ENCODE measurements at places on chromosomes 3 and 15. TPM values are rescaled to one million over a fixed set of nuclear protein-coding genes. Genes with fewer than 3 reads are reported as not detected.

Gene NDN
- total RNA-seq, result 11.1 TPM

Gene SEMA5B
- 1.8 TPM for total RNA-seq

Gene GP5
- total RNA-seq, result 0.18 TPM

Gene ARHGEF26
- total RNA-seq, result 21.4 TPM

Gene SLC51A
- not detected for total RNA-seq

Gene TRIM42
- total RNA-seq, result not detected

Gene PDZRN3
- 80.6 TPM for total RNA-seq

DNA sequence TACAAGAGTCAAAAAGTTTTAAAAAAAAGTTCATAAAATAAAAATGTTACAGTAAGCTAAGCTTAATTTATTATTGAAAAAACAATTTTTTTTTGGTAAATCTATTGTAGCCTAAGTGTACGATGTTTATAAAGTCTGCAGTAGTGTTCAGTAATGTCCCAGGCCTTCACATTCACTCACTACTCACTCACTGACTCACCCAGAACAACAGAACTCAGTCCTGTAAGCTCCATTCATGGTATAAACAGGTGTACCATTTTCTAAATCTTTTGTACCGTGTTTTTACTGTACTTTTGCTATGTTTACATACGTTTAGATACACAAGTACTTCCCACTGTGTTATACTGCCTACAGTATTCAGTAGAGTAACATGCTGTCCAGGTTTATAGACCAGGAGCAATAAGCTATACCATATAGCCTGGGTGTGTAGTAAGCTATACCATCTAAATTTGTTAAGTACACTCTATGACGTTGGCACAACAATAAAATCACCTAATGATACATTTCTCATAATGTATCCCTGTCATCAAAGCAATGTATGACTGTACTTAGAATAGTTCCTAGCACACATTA is 41.2 kb upstream of the ZDHHC23 start:
- H3K27me3 ChIP-seq, result no peaks in the 10 kb centered on the region
- no peaks in the 10 kb centered on the region for H3K36me3 ChIP-seq
- DNase-seq, result no peak
- H3K4me3 ChIP-seq, result no peak overlapping the region

DNA sequence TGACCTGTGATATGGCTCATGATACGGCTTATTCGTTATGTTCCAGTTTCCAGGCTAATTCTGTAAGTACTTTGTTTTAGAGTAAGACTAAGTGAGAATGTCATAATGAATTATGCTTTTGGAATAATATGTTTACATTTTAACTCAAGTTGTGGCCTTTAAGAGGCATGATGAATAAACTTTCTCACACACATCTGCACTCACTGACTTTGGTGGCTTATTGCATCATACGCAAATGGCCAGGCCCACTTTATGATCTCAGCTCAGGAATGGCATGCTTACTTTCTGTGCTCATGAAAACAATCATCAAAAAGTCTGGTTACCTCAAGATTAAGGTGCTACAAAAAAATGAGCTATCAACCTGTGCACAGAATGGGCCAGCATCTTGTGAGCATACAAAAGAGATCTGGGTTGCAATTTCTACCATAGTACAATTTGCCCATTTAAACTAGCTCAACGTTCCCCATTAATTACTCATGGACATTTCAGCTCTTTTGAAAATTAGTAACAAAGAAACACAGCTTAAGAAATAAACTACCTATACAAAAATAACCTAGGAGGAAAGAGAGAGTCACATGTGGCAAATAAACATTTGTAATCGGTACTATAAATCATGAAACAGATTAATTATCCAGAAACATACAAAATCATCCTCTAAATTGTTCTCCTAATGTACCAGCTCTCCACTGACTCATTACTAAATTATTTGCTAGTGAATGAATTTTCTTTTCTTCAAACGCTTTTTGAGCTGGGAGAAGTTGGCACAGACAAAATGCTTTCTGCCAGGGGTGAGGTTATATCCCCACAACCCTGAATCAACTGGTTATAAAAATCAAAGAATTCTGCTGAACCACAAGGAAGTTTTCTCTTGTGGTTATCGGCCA is 439.0 kb upstream of the ADAMTS9 start:
- DNase-seq, result peak; percentile 20
- no peak overlapping the region for H3K27ac ChIP-seq
- H3K27me3 ChIP-seq, result no peaks in the 10 kb centered on the region
- no peaks in the 10 kb centered on the region for H3K36me3 ChIP-seq
- no peak overlapping the region for H3K4me3 ChIP-seq

DNA sequence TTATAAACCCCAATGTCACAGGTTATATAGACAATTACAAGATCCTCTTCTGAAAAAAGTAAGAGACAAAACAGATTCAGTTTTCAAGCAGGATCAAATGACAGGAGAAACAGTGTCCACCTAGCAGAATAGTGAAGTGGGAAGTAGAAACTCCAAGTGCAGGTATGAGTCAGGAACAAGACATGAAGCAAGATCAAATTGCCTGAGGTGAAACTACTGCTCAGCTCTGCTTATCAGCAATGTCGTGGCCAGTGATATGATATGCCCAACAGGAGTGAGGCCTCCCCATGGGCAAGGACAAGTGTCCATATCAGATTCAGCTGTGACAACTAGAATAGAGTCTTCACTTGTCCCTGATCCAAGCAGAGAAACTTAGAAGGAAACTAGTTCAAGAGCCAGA is 100.0 kb downstream of the ZMAT3 start:
- H3K4me3 ChIP-seq, result no peak overlapping the region
- H3K27me3 ChIP-seq, result no peaks in the 10 kb centered on the region
- H3K27ac ChIP-seq, result no peak overlapping the region
- DNase-seq, result no peak
- H3K4me1 ChIP-seq, result peaks cover 4% of the 10 kb centered on the region
- H3K36me3 ChIP-seq, result no peaks in the 10 kb centered on the region

DNA sequence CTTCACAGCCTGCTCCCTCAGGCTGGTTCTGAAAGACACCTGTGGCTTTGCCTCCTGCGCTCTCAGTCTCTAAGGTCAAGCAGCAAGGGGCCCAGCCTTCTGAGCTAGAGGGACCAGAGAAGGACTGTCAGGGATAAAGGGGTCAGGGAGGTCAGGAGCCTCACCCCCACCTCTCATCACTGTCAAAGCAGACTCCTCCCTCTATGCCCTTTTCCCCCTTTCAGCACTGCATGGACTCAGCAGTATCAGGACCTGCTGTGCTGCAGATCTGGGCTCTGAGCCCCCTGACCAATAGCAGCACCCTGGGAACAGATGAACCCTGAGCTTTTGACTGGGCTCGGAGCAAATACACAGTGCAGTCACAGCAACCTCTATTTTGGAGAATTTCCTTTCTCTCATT is 3.2 kb upstream of the BMF start:
- H3K4me3 ChIP-seq, result no peak overlapping the region
- no peaks in the 10 kb centered on the region for H3K36me3 ChIP-seq
- no peak for DNase-seq
- H3K4me1 ChIP-seq, result peaks cover 23% of the 10 kb centered on the region
- H3K27ac ChIP-seq, result no peak overlapping the region
- H3K27me3 ChIP-seq, result no peaks in the 10 kb centered on the region

- peaks cover 40% of the 10 kb centered on the region for H3K4me1 ChIP-seq
- peak; percentile 44 for DNase-seq
- H3K27me3 ChIP-seq, result no peaks in the 10 kb centered on the region
- H3K4me3 ChIP-seq, result peak overlapping the region; percentile 87
- peaks cover 40% of the 10 kb centered on the region for H3K36me3 ChIP-seq
Observed at GRCh38 chr3:196941729-196942225, 551 bp downstream of the NCBP2 start.

DNA sequence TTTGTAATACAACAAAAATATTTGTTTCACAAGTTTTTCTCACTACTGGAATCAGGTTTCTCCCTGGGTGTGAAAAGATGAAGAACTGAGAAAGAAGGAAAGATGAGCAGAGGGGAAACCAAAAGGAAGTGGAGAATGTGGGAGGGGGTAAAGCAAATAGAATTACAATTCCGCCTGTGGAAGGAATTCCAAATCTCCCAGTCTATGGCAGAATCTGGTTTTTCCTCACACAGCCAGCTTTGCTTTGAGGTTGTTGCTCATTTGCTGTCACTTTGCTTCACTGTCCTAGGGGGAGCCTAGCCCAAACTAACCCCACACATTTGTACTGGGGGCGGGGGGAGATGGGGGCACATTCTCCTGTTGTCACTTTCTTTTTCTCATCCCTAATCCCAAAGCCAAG is 43.9 kb downstream of the RPL22L1 start:
- no peaks in the 10 kb centered on the region for H3K27me3 ChIP-seq
- no peaks in the 10 kb centered on the region for H3K4me1 ChIP-seq
- H3K36me3 ChIP-seq, result no peaks in the 10 kb centered on the region
- H3K4me3 ChIP-seq, result no peak overlapping the region
- no peak overlapping the region for H3K27ac ChIP-seq

GRCh38 chr15:73987681-73988444 is 4.2 kb downstream of the STOML1 start:
- no peaks in the 10 kb centered on the region for H3K36me3 ChIP-seq
- no peak overlapping the region for H3K4me3 ChIP-seq
- peak overlapping the region; percentile 96 for H3K27ac ChIP-seq
- H3K27me3 ChIP-seq, result no peaks in the 10 kb centered on the region
- peaks cover 78% of the 10 kb centered on the region for H3K4me1 ChIP-seq

DNA sequence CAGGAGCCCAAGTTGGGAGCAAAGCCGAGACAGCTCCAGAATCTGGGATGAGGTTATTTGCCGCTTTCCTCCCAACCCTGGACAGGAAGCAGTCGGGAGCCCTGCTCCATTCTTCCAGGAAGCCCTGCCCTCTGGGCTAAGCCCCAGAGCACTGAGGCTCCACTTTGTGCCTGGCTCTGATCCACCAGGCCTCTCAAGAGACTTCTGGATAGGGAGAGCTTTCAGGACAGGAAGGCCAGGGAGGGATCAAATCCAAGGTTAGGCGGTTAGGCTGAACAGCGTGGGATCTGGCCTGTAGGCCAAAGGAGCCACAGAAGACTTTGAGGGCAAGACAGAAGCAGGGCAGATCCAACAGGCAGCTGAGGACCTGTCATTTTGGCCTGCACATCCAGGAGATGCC is 835 bp downstream of the STOML1 start:
- DNase-seq, result peak; percentile 62
- no peaks in the 10 kb centered on the region for H3K27me3 ChIP-seq
- H3K27ac ChIP-seq, result peak overlapping the region; percentile 86

DNA sequence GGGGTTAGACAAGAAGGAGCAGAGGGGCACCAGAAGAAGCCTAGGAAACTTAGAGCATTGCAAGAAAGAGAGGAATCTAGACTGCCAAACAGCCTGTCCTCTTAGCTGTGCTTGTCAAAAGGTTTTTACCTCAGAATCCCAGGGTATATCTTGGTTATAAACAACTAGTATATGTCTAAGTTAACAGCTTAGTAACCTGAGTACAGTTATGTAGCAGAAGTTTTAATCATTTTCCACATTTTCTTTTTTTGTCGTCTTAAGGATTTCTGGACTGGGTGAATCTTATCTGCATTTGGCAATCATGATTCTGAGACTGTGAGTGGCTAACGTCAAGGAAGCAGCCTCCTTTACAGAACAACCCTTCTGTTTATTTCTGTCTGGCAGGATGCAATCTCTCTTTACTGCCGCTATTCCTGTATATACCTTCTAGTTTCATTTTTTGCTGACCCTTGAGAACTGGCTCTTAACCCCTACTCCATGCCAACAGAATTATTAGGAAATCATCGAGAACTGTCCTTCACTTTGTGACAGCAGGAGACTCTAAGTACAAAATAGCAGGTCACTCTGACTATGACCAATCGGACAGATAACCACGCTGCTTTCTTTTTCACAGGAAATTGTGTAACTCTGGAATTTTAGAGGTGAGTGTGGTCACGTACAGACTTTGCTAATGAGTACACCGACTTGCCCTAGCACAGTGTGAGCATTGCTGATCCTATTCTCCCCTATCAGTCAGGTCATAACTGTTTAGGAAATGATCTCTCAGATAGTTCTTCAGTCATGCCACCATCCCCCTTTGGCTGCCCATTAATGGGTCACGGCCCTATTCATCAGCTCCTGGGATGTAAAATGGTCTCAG is 3.3 kb upstream of the CP start:
- peak; percentile 68 for DNase-seq
- no peaks in the 10 kb centered on the region for H3K27me3 ChIP-seq
- H3K4me1 ChIP-seq, result peaks cover 19% of the 10 kb centered on the region
- H3K27ac ChIP-seq, result no peak overlapping the region
- H3K36me3 ChIP-seq, result no peaks in the 10 kb centered on the region

- no peak for DNase-seq
- no peak overlapping the region for H3K27ac ChIP-seq
- no peaks in the 10 kb centered on the region for H3K27me3 ChIP-seq
- H3K4me3 ChIP-seq, result no peak overlapping the region
- peaks cover 4% of the 10 kb centered on the region for H3K36me3 ChIP-seq
Observed at GRCh38 chr3:72844436-72844993, 3.7 kb downstream of the SHQ1 start.

DNA sequence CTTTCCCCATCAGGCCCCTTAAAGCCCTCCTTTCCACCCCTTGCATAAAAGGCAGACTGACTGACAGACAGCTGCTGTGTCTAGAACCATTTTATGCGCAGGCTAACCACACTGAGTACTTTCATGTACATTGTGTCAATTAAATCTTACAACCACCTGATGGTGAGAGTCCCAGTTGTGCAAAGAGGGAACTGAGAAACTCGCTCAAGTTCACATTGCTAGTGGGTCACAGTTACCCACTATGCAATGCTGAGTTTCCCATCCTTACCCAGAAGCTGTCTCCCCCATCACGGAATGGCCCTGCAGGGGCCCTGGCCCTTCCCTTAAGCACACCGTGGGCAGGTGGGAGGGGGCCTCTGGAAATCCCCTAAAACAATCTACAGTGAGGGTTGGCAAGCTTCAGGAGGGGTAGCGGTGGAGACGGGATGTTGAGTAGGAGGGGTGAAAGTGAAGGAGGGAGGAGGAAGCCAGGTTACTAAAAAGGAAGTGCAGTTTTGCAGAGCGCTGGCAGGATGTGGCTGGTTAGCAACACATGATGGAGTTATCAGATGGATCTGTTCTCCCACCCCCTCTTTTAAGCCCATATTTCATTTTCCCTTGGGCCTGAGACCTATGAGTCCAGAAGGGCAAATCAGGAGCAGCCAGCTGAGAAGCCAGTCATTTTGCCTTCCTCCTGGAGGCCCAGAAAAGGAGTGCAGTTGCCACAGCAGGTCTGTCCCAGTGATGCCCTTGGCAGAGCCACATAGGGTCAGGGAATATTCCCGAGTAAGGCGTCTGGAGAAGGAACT is 30.0 kb downstream of the STARD5 start:
- peak overlapping the region; percentile 18 for H3K4me3 ChIP-seq
- H3K27ac ChIP-seq, result peak overlapping the region; percentile 68
- no peaks in the 10 kb centered on the region for H3K27me3 ChIP-seq
- H3K36me3 ChIP-seq, result peaks cover 6% of the 10 kb centered on the region

GRCh38 chr3:15703346-15703745 is 94.4 kb downstream of the ANKRD28 start:
- no peaks in the 10 kb centered on the region for H3K4me1 ChIP-seq
- no peak for DNase-seq
- H3K27me3 ChIP-seq, result no peaks in the 10 kb centered on the region
- no peak overlapping the region for H3K4me3 ChIP-seq
- no peak overlapping the region for H3K27ac ChIP-seq

GRCh38 chr3:170500995-170501394 is 82.3 kb downstream of the CLDN11 start:
- DNase-seq, result no peak
- no peaks in the 10 kb centered on the region for H3K27me3 ChIP-seq
- no peak overlapping the region for H3K4me3 ChIP-seq
- no peaks in the 10 kb centered on the region for H3K4me1 ChIP-seq

- no peak for DNase-seq
- no peak overlapping the region for H3K4me3 ChIP-seq
- no peaks in the 10 kb centered on the region for H3K36me3 ChIP-seq
- no peak overlapping the region for H3K27ac ChIP-seq
- no peaks in the 10 kb centered on the region for H3K27me3 ChIP-seq
- no peaks in the 10 kb centered on the region for H3K4me1 ChIP-seq
Observed at GRCh38 chr3:55546866-55547669, 60.0 kb upstream of the WNT5A start.
